ENCODE measurements at places on chromosomes 4 and X.

DNA sequence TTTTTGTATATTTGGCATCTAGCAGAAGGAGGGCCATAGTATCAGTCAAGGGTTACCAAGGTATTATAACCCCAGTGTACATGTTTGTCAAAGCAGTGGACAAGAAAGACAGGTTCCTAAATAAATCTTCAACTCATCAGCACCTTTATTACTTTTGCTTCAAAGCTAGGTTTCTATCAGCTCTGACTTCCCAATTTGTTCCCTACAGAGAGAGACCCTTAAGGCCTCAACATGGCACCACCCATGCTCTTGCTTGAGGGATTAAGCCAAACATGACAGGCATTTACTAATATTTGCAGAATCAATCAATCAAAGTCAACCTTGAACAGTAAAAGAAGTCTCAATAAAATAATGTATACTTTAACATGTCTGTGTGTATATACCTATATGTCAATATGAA, 9.4 kb downstream of the TBCK start:
- no peak for DNase-seq

- no peak for DNase-seq
Measured at GRCh38 chr4:123300222-123301039, 96.2 kb upstream of the SPRY1 start.

GRCh38 chr4:75158451-75158850, 225.5 kb downstream of the PARM1 start:
- DNase-seq, result no peak

- DNase-seq, result no peak
Measured at GRCh38 chr4:54015423-54016030, 48.9 kb downstream of the CHIC2 start.

- no peak for DNase-seq
Measured at GRCh38 chr4:127875791-127876190, 4.9 kb upstream of the PLK4 start.

DNA sequence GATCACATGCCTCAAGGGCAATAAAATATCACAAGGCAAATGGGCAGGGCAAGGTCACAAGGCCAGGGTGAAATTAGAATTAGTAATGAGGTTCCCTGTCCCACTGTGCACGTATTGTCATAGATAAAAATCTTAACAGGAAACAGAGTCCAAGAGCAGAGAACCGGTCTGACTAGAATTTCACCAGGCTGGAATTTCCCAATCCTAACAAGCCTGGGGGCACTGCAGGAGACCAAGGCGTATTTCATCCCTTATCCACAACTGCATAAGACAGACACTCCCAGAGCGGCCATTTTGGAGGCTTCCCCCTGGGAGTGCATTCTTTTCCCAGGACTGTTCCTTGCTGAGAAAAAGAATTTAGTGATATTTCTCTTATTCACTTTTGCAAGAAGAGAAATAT, 25.9 kb upstream of the PRDM5 start:
- DNase-seq, result no peak

DNA sequence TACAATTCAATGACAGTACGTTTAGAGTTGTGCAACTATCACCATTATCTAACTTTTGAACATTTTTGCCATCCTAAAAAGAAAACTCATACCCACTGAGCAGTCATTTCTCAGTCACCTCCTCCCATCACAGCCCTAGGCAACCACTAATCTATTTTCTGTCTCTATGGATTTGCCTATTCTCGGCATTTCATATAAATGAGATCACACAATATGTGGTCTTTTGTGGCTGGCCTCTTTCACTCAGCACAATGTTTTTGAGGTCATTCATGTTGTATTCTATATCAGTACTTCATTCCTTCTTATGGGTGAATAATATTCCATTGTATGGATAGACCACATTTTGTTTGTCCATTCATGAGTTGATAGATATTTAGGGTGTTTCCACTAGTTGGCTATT, 103.0 kb downstream of the PPEF1 start:
- no peak for DNase-seq

- peak; percentile 17 for DNase-seq
Measured at GRCh38 chr4:73653695-73654106, 33.5 kb upstream of the RASSF6 start.

GRCh38 chr4:102598762-102599374, 97.7 kb downstream of the NFKB1 start:
- DNase-seq, result no peak

DNA sequence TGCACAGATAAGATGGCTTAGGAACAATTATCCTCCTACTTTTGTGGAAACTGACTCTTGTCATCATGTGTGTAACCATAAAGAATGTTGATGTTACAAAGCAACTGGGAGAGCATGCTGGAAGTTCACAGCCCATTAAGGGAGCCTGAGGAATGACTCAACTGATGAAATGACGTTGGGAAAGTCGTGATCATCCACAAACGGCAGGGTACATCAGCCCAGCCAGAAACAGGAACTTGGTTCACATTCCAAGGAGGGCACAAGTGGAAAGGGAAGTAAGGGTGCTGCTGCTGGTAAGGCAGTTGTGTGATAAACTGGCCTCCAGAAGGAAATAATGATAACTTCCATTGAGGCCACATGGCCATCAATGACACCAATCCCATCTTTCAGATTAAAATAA, 6.7 kb downstream of the TEC start:
- peak; percentile 7 for DNase-seq

All from HS-27A (cell line).